Endothelial cell (in vitro differentiated cells): ENCODE measurements at places on chromosomes 13 and 19.

DNA sequence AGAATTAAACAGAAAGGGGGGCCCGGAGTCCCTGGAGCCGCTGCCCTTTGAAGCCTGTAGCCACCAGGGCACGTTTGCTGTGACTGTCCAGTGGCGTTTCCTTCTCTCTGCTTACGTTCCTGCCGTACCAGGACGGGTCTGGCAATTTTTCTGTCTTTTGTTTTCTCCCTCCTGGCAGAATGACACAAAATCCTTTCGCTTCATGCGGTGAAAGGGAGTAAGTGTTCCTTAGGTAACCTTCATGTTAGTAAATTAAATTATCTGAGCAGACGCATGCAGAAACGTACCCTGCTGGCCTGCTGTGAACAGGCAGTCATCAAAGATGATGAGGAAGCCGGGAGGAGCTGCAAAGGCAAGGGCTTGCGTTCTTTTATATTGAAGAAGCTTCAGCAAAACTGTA lies 299.3 kb upstream of the ARGLU1 start:
- no peak for DNase-seq

GRCh38 chr19:56476651-56477428 lies at the start of gene ZNF667:
Gene ZNF667, minus strand, starts transcription at chr19:56477345. Its CDS starts 14,975 bp downstream, at chr19:56462370.
- DNase-seq = no peak

DNA sequence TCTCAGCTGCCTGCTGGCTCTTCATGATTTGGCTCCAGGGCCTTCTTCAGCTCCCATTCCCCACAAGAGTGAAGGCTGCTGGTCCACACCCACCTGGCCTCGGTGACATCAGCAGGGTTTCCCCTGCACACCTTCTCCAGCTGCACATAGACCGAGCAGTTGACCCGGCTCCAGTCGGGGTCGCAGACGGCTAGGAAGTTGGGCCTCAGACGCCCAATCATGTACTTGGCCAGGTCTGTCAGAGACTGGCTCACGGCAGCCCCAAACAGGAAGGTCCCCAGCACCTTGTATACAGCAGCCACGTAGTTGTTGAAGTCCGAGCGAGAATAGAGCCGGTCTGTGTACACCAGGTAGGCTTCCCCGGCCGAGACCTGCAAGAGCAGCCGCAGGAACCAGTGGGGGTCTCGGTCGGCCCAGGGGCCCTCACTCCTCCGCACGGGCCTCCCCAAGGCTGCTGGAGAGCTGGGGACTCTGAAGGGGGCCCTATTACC lies 3.8 kb downstream of the PLPP2 start:
- no peak for DNase-seq

DNA sequence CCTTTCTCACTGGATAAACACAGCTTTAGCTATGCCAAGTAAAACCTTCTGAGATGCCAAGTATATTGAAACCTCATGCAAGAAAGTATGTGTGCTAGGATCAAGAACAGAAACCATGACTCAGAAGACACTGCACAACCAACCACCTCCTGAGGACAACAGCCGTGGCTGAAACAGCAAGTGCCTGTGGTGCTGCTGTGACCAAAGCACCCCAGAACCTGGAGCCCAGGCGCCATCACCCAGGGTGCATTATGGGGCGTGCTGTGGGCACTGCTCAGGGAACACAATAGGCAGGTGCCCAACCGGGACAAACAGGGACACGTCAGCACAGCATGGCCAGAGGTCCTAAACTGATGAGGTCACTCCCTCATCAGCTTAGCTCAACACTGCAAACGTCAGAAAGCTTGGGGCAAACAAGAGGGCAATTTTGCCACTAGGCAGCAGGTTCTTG lies 101.3 kb upstream of the SLC15A1 start:
- no peak for DNase-seq

DNA sequence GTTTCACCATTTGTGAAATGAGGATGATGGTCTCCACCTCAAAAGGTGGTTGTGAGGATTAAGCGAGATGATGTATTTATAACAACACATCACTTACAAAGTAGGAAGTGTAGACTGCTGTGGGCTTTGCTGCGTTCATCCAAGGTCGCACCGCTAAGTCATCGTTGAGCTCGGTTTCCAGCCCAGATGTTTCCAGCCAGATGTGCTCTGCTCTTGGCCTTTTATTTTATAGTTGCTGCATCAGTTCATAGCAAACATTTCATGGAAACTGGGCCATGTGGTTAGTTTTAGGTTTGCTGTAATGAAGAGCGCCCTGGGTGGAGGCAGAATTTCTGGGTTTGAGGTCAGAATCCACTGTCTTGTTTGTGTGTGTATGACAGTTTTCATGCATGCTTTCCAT lies 76.5 kb upstream of the RNF113B start:
- no peak for DNase-seq

- DNase-seq = no peak
These were observed 12.9 kb upstream of the LRRC4B start for GRCh38 chr19:50580970-50581634.

DNA sequence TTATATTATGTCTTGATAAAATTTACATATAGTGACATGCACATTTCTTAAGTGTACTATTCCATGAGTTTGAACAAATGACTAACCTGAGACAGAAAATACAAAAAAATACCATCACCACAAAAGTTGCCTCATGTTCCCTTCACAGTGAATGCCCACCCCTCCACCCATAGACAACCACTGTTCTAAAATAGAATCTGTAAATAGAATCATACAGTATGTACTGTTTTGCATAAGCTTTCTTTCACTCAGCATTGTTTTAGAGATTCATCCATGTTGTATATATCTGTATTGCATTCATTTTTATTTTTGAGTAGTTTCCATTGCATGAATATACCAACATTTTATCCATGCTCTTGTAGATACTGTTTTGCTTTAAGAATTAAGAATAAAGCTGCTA lies 23.3 kb upstream of the RBM26 start:
- no peak for DNase-seq

DNA sequence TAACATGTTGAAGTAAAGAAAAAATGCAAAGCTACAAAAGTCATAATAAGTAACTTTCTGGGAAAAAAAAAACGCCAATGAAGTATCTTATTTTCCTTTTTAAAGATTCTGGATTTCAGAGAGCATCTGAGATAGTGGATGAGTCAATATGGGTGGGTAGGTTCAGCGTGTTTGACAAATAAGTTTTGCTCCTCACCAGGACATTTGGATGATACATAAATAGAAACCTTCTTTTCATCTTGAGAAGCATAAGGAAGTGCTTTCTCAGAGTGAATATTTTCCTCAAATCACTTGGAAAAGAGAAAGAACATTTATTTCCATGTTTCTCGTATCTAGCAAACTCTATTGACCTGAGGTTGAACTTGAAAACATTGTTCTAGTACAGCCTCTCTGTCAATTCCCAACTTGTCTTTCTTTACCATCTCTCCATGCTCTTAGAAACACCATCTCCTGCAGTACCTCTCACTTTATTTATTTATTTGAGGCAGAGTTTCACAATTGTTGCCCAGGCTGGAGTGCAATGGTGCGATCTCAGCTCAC lies 463.2 kb downstream of the KLF5 start:
- DNase-seq = no peak

- no peak for DNase-seq
These were observed 352.4 kb downstream of the KLF5 start for GRCh38 chr13:73411067-73411809.

- no peak for DNase-seq
These were observed 11.7 kb downstream of the UGGT2 start for GRCh38 chr13:96041326-96042110.
